ENCODE measurements at places on chromosomes 1 and 21. TPM values are rescaled to one million over a fixed set of nuclear protein-coding genes. Genes with fewer than 3 reads are reported as not detected.

LCE1A gene
- not detected for total RNA-seq

LYPLA2 gene
- total RNA-seq, result 56.2 TPM

SPRR1B gene
- total RNA-seq, result 216 TPM

GPR37L1 gene
- 0.25 TPM for total RNA-seq

ATP1A4 gene
- not detected for total RNA-seq

NUDT4B gene
- not detected for total RNA-seq

KANK4 gene
- 1.2 TPM for total RNA-seq

VANGL2 gene
- 11.0 TPM for total RNA-seq

COQ8A gene
- 44.9 TPM for total RNA-seq

NR1I3 gene
- not detected for total RNA-seq

MSH4 gene
- total RNA-seq, result 0.25 TPM

SPRR2A gene
- 74.6 TPM for total RNA-seq

SLC16A4 gene
- 6.4 TPM for total RNA-seq

OR10Z1 gene
- total RNA-seq, result not detected

TBX19 gene
- total RNA-seq, result 3.9 TPM

FCGR3A gene
- 14.2 TPM for total RNA-seq

LAD1 gene
- total RNA-seq, result 91.8 TPM

TMEM82 gene
- not detected for total RNA-seq

BGLAP gene
- not detected for total RNA-seq

LCE1C gene
- total RNA-seq, result not detected

DENND1B gene
- 17.2 TPM for total RNA-seq

MEGF6 gene
- 37.6 TPM for total RNA-seq

SIM2 gene
- not detected for total RNA-seq

MYCBP gene
- total RNA-seq, result 12.8 TPM

B4GALT2 gene
- 31.4 TPM for total RNA-seq

KRTAP13-2 gene
- not detected for total RNA-seq

RNF186 gene
- not detected for total RNA-seq

MYCL gene
- total RNA-seq, result 17.2 TPM

LENEP gene
- not detected for total RNA-seq

TLCD4 gene
- 4.4 TPM for total RNA-seq

PKLR gene
- total RNA-seq, result not detected

AMY1C gene
- total RNA-seq, result not detected

USH2A gene
- total RNA-seq, result under 0.01 TPM

All from vagina (tissue), 2 donors.